ENCODE measurements at places on chromosomes 7 and 10. TPM values are rescaled to one million over a fixed set of nuclear protein-coding genes. Genes with fewer than 3 reads are reported as not detected.

- no peak for DNase-seq
Measured at GRCh38 chr7:105878746-105879605, 2.6 kb upstream of the ATXN7L1 start.

- no peak for DNase-seq
Measured at GRCh38 chr7:123289200-123289599, 89.4 kb upstream of the SLC13A1 start.

DNA sequence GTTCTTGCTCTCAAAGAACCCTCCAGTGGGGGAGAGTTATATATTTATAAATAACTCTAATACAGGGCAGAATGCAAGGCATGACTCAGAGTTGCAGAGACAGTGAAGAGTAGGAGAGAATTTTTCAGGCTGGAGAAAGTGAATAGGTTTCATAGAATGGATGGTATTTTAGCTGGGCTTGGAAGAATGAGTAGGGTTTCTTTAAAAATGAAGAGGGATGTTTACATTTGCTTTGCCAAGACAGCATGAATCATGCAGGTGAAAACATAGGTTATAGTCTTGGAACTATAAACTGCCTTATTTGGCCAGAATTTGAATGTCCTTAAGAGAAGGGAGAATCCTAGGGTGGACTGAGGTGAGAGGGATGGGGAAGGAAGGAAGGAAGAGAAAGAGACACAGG, 124.8 kb downstream of the CPED1 start:
- no peak for DNase-seq

- peak; percentile 23 for DNase-seq
Measured at GRCh38 chr10:61024856-61025201, 80.8 kb upstream of the RHOBTB1 start.

DNA sequence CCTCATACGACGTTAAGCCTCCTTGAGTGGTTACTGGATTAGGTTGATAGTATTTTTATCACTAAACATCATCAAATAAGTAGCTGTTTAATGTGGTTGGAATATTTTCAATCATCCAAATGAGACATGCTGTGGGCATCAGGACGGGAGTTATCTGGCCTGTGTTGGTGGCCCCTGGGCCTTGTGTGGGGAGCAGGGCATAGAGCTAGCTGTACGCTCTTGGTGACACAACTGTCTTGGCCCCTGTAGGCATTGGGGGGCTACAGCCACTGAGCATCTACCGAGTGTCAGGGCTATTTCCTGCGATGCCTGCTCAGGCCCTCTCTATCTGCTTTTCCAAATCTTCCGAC, 28.3 kb downstream of the BAG3 start:
- no peak for DNase-seq

- no peak for DNase-seq
Measured at GRCh38 chr10:84156768-84157167, 16.8 kb upstream of the GPR15LG start.

- DNase-seq: no peak
Measured at GRCh38 chr7:107446531-107446930, 23.3 kb upstream of the GPR22 start.

DNA sequence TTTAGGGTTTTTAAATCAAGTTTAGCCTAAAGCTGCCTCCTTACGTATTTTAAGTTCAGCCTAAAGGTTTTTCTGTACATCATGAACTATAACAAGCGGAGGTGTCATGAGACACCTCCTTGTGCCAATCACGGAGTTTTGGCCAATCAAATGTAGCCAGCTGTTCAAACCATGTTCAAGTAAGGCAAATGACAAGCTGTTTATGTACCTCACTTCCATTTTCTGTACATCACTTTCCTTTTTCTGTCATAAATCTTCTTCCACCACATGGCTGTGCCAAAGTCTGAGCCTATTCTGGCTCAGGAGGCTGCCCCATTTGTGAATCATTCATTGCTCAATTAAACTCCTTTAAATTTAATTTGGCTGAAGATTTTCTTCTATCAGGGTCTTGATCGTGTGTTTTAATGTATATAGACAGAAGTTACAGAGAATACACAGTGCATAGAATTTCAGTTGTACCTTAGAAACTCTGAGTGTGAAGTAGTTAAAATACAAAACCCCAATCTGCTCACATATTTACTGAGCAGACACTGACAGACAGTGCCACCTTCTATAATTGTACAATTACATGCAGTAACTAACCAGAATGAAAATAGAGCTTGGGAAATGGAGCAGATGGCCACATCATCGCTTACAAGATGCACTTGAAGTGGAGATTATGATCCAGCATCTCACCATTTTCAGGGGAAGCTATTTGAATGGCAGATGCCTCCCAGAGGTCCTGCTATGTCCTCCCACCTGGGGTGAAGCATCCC, 76.9 kb upstream of the LANCL2 start:
- DNase-seq: no peak

- DNase-seq: no peak
Measured at GRCh38 chr7:22181663-22182062, 175.3 kb downstream of the RAPGEF5 start.

GRCh38 chr7:82559193-82559805, 115.7 kb upstream of the CACNA2D1 start:
- peak; percentile 69 for DNase-seq

GRCh38 chr7:17016402-17017010, 134.7 kb upstream of the AGR3 start:
- DNase-seq: no peak

DNA sequence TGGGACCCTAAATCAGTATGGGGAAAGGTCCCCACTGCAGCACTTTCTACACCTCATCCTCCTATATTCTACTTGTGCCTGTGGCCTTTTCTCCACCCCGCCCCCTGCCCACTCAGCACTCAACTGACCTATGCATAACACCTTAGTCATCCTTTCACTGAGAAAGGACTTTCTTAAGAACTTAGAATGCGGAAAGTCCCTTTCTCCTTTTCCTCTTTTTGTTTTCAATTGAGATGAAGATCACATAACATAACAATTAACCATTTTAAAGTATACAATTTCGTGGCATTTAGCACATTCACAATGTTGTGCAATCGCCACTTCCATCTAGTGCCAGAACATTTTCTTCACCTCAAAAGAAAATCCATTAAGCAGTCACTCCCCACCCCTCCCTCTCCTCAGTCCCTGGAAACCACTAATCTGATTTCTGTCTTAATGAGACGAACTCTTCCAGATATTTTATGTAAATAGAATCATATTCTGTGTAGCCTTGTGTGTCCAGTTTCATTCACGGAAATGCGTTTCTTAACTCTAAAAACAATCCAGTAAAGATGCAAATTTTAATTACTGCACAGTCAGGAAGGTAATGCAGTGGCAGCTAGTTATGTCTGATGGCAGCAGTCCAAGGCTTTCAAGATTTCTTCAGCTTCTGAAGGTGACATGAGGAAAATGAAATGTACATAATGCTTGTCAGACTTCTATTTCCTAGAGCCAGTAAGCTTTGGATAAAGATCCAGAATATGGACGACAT, 41.7 kb downstream of the FAS start:
- no peak for DNase-seq

DNA sequence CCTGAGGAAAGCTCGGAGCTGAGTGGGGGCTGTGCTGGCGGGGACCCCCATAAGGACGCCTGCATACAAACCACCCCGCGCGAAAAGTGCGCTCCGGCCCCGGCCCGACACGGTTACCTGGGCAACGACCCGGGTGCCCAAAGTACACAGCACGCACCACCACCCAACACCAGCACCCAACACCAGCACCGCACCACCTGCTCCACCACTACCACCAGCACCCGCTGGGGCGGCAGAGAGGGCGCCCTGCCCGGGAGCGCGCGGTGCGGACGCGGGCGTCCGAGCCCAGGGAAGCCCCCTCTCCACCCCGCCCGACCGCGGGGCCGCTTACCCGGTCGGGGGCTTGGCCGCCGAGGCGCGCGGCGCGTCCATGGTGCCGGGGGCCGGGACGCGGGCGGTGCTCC, 345 bp downstream of the COBL start:
- no peak for DNase-seq

GRCh38 chr10:17980846-17981565, 29.3 kb downstream of the SLC39A12 start:
- DNase-seq: peak; percentile 14

- no peak for DNase-seq
Measured at GRCh38 chr7:124247691-124248090, 214.8 kb upstream of the TMEM229A start.

- peak; percentile 19 for DNase-seq
Measured at GRCh38 chr10:77351386-77351785, 286.2 kb downstream of the KCNMA1 start.

DNA sequence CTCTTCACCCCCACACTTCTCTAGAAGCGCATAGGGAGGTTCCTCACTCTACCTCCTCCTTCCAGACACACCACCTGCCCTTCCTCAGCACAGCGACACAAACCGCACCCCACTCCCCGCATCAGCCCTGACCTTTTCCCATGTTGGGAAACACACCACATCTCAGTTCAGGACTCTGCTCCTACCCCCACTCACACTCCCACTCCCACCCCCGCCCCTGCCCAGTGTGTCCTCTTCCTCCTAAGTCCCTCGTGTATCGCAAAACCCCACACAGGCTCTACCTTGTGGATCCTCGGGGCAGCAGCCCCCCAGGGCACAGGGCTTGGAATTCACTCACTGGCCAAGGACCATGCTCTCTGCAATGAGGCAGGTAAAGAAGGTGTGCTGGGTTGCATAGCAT, 4.2 kb upstream of the AOC1 start:
- DNase-seq: no peak

DNA sequence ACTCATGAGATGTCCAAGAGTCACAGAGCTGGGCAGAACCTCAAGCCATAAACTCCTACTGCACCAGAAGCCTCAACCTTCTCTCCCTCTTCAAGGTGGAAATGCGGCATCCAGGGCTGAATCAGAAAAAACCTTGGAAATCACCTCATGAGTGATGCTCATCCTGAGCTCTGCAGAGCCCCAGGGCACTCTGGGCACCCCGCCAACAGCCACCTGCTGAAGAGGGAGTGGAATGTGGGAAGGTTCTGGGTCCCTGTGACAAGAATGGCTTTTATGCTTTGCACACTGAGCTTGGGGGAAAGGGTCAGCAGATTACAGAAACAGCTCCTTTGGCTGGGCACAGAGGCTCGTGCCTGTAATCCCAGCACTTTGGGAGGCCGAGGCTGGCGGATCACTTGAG, 18.8 kb downstream of the NUDT1 start:
- peak; percentile 73 for DNase-seq

- DNase-seq: no peak
Measured at GRCh38 chr7:131499801-131500200, 56.6 kb downstream of the PODXL start.

- DNase-seq: no peak
Measured at GRCh38 chr10:43430926-43431663, 5.8 kb upstream of the ZNF487 start.

GRCh38 chr10:94094540-94094939, 100.8 kb downstream of the PLCE1 start:
- no peak for DNase-seq

DNA sequence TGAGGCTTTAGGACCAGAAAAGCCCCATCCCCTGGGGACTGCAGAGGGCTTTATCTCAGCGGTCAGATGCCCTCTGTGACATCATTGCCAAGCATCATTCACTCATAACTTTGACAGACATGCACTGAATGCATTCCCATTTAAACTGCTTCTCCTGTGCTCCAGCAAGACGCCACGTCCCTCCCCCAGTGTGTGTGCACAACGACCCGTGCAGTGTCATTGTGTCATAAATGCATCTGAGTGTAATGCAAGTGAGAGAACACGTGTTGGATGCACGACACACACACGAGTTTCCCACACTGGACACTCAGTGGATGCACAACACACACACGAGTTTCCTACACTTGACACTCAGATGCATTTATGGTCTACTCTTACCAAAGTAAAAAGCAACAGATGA, 337.9 kb downstream of the PTPRN2 start:
- DNase-seq: no peak

GRCh38 chr10:63761243-63761642, 240.0 kb downstream of the REEP3 start:
- peak; percentile 3 for DNase-seq

DNA sequence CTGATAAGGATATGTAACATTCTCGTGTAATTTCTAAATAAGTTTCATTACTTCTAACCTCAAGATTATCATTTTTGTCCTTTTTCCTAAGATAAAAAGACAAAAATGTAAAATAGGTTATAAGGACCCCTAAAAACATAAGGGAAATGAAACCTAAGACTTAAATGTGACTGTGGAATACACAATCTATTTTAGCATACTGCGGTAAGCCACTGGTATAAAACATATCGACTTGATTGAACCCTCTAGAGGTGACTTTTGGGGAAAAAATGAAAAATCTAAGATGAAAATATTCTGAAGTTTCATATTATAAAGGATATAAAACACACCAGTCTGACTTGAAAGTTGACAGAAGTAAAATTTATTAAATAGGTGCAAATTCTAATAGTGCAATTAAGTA, 1.9 kb downstream of the NAMPT start:
- DNase-seq: no peak

DNA sequence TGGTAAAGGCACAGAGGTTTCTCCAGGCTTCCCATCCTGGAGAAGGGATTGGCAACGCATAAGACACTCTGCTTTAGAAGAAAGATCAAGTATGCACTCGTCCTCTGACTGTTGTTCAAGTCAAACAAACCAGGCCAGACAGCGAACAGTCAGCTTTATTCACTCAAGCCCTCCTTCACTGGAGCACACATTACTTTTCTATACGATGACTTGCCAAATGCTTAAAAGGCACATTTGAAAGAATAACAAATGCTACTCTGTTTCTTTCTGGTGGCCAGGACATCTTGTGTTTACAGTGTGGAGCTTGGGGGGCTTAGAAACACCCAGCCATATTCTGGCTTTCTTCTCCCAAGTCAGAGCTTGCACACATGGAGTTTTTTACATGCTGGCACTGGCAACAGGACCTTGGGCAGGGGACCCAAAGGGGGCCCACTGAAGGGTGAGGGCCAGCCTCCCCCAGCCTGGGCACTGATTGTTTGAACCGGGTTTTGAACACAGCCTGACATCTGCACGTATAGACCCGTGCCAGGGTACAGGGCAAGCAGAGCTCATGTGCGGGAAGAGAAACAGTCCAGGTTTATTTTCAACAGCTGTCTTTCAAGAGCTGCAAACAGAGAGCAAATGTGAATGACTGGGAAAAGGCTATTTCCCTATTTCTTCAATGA, 33.3 kb upstream of the FGFR2 start:
- DNase-seq: no peak

- DNase-seq: no peak
Measured at GRCh38 chr10:56632537-56632936, 271.5 kb upstream of the ZWINT start.

- DNase-seq: peak; percentile 78
Measured at GRCh38 chr7:69659983-69660382, 61.7 kb downstream of the AUTS2 start.

The HPS6 gene
- total RNA-seq: 7.0 TPM

The ANKRD2 gene
- 0.26 TPM for total RNA-seq

The EPHB6 gene
- total RNA-seq: 0.10 TPM

The ZMYND11 gene
- 32.6 TPM for total RNA-seq

The RELN gene
- 59.0 TPM for total RNA-seq

The PNLIPRP3 gene
- total RNA-seq: not detected

The LIPJ gene
- total RNA-seq: not detected

The CNPY1 gene
- not detected for total RNA-seq

The KLF14 gene
- total RNA-seq: 1.6 TPM

The MMD2 gene
- not detected for total RNA-seq

The PPP1R9A gene
- total RNA-seq: 21.8 TPM

The DLX5 gene
- total RNA-seq: not detected

The CTAGE6 gene
- not detected for total RNA-seq

The ACBD7 gene
- 8.9 TPM for total RNA-seq

All from SJCRH30 (cell line).